Caco-2 (cell line): ENCODE measurements at places on chromosomes 3 and 15. TPM values are rescaled to one million over a fixed set of nuclear protein-coding genes. Genes with fewer than 3 reads are reported as not detected.

GRCh38 chr15:38746211-38746610 lies 181.6 kb upstream of the RASGRP1 start:
- H3K27ac ChIP-seq = no peak overlapping the region
- H3K4me3 ChIP-seq = no peak overlapping the region
- no peak for DNase-seq
- no peaks in the 10 kb centered on the region for H3K4me1 ChIP-seq
- no peaks in the 10 kb centered on the region for H3K27me3 ChIP-seq

DNA sequence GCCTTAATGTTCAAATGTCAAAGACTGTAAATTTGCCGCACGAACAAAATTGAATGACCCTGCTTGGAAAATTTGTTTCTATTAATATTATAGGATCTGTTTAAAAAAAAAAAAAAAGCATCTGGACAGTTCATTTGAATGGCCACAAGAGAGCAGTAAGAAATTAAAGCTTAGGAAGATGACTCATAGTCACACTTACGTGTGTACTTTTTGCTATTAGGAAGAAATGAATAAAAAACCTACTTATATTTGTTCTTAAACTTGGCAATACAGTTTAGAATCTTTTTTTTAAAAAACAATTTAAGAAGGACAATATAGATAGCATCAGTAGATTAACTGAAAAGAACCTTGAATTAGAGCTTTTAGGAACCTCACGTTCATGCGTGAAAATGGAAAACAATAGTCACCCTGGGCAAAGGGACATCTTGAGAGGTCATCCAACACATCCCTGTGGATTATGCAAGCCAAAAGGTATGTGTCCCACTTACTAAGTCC lies 621.8 kb downstream of the MECOM start:
- H3K27ac ChIP-seq = no peak overlapping the region
- H3K36me3 ChIP-seq = no peaks in the 10 kb centered on the region
- no peak for DNase-seq
- H3K4me1 ChIP-seq = no peaks in the 10 kb centered on the region

GRCh38 chr3:53939086-53939582 lies 47.5 kb upstream of the SELENOK start:
- H3K4me1 ChIP-seq = no peaks in the 10 kb centered on the region
- no peak for DNase-seq
- no peaks in the 10 kb centered on the region for H3K27me3 ChIP-seq
- no peaks in the 10 kb centered on the region for H3K36me3 ChIP-seq
- no peak overlapping the region for H3K4me3 ChIP-seq
- no peak overlapping the region for H3K27ac ChIP-seq

GRCh38 chr3:57893668-57894067 lies 114.6 kb upstream of the FLNB start:
- H3K27ac ChIP-seq = no peak overlapping the region
- H3K4me3 ChIP-seq = no peak overlapping the region
- H3K36me3 ChIP-seq = no peaks in the 10 kb centered on the region

GRCh38 chr3:178036451-178037144 lies 499.6 kb upstream of the KCNMB2 start:
- H3K36me3 ChIP-seq = no peaks in the 10 kb centered on the region
- H3K27ac ChIP-seq = no peak overlapping the region
- H3K4me3 ChIP-seq = no peak overlapping the region

- peaks cover 12% of the 10 kb centered on the region for H3K4me1 ChIP-seq
- H3K27me3 ChIP-seq = no peaks in the 10 kb centered on the region
- no peak for DNase-seq
- H3K4me3 ChIP-seq = no peak overlapping the region
Observed at GRCh38 chr15:31268911-31269784, 57.5 kb upstream of the KLF13 start.

Gene ERICH6
- total RNA-seq = not detected in 2 replicates

DNA sequence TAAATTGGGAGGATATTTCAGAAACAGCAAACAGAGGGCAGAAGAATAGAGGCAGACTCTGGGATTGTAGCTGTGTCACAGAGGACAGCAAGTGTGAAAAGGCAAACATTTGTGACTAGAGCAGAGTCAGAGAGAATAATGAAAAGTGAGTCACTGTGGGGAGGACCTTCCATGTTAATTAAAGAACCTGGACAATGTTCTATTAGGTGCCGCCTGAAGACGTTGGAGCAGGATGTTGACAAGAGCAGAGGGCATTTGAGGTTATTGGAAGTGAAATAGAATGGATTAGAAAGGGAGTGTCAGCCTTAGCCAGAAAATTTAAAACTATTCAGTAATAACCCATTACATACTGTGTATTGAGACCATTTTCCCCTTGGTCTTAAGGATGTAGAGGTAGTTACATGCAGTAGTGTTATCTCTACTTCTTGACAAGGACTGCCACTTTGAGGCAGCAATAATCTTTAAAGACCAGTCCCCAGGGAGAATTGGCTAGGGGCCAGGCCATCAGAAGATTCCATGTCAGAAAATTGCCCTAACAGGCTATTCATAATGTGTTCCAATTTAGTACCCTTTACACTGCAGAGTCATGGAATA lies 5.8 kb downstream of the ACKR2 start:
- peaks cover 37% of the 10 kb centered on the region for H3K4me1 ChIP-seq
- H3K36me3 ChIP-seq = no peaks in the 10 kb centered on the region
- DNase-seq = no peak
- no peak overlapping the region for H3K4me3 ChIP-seq

Gene BHLHE40
- 8.5 and 8.7 TPM in 2 replicates for total RNA-seq

Gene FETUB
- 0.30 TPM in 1 of 2 replicates, not detected in the other for total RNA-seq

DNA sequence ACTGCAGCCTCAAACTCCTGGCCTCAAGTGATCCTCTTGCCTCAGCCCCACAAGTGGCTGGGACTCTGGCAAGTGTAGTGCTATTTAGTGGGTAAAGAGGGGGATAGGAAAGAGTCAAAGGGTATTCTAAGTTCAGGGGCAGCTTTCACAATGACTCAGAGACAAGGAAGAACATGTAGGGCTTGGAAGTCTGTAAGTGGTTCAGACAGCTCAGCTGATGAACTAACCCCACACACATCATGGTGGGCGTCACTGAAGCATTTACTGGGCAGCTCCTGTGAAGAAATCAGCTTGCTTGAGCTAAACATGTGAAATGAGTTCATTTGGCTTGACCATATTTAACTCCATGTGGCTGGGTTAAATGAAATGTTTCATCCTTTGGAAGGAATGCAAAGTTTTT lies 34.6 kb upstream of the THSD4 start:
- H3K27me3 ChIP-seq = no peaks in the 10 kb centered on the region
- no peak overlapping the region for H3K4me3 ChIP-seq
- no peaks in the 10 kb centered on the region for H3K36me3 ChIP-seq
- no peaks in the 10 kb centered on the region for H3K4me1 ChIP-seq

GRCh38 chr3:38151667-38152265 lies 13.3 kb downstream of the MYD88 start:
- H3K27ac ChIP-seq = no peak overlapping the region
- no peak for DNase-seq
- no peak overlapping the region for H3K4me3 ChIP-seq
- H3K4me1 ChIP-seq = peaks cover 15% of the 10 kb centered on the region

DNA sequence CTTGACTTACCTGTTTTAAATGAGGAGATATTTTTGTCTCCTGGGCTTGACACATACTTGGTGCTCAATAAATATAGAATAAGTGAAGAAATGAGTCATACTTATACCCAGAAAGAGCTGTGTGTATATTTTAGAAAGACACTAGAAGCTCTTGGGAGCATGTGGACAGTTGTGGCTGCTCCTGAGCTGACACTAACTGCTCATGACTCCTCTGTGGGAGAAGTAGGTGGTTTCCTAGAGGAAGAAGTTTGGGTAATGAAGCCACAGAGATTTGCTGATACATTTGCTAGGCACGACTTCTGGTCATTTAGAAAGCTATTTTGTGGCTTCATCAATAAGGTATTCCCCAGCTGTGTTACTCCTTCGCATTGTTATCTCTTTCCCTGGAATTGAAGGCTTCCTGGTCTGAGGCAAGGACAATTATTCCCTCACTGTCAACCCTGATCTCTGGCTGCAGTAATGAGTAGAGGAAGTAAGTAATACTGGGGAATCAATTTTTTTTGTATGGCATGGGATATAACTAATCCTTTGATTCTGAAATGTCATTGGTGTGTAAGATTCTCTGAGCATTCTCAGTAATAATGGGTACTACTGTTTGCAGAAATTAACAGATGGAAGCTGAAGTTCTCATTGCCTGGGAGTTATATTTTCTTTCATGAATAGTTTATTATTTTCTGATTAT lies 79.6 kb upstream of the DCBLD2 start:
- H3K4me1 ChIP-seq = peaks cover 8% of the 10 kb centered on the region
- H3K27me3 ChIP-seq = no peaks in the 10 kb centered on the region
- no peak for DNase-seq

Gene TGM5
- total RNA-seq = not detected in 2 replicates

Gene DZIP1L
- total RNA-seq = 1.6 and 2.4 TPM in 2 replicates

Gene PIERCE2
- 1.3 TPM in 1 of 2 replicates, not detected in the other for total RNA-seq

Gene KY
- not detected in 2 replicates for total RNA-seq

- no peak overlapping the region for H3K27ac ChIP-seq
- H3K36me3 ChIP-seq = peaks cover 3% of the 10 kb centered on the region; the same call in 1 of the 2 replicates
- H3K4me3 ChIP-seq = no peak overlapping the region
- H3K4me1 ChIP-seq = peaks cover 3% of the 10 kb centered on the region; the same call in 1 of the 2 replicates
Observed at GRCh38 chr3:52232279-52233107, 6.5 kb downstream of the TWF2 start.

DNA sequence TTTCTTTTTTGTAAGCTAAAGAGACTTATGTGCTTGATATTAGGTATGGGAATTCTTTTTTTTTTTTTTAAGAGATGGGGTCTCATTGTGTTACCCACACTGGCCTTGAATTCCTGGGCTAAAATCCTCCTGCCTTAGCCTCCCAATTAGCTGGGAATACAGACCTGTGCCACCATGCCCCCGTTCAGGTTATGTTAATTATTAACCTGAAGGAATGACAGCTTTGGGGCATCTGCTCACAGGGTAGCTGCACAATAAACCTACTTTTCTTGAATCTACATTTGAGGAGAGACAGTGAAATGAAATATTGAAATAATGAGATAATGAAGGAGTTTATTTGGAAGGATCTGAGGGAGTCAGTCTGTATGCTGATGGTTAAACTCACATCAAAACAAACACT lies 158.2 kb upstream of the FAM3D start:
- H3K4me3 ChIP-seq = no peak overlapping the region
- H3K27ac ChIP-seq = no peak overlapping the region
- H3K27me3 ChIP-seq = no peaks in the 10 kb centered on the region
- no peak for DNase-seq

DNA sequence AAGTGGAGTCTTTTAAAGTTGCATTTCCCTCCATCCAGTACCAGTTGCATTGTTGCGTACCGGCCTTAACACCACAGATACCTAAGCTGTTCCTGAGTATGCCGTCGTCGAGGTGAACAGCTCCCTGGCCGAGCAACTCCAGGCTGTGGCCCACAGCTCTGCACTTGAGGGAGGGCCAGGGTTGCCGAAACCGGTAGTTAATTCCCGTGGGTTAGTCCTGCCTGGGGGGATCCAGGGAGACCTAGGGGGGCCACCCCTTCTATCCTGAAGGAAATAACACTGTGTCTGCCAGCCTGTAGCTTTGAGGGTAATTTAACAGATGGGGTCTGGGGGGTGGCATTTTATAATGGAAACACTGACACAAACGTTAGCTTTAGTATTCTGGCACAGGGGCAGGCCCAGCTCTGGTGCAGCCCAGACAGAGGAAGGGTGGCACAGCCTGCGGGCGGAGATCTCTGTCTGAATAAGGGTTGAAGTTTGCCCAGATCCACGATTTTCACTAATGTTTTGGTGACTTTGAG lies 60.8 kb downstream of the RGMA start:
- H3K27me3 ChIP-seq = no peaks in the 10 kb centered on the region
- no peaks in the 10 kb centered on the region for H3K4me1 ChIP-seq
- no peak overlapping the region for H3K4me3 ChIP-seq
- peaks cover 14% of the 10 kb centered on the region for H3K36me3 ChIP-seq
- no peak for DNase-seq

Gene IGSF11
- 0.37 and 0.41 TPM in 2 replicates for total RNA-seq

Gene PLIN1
- total RNA-seq = not detected in 2 replicates

DNA sequence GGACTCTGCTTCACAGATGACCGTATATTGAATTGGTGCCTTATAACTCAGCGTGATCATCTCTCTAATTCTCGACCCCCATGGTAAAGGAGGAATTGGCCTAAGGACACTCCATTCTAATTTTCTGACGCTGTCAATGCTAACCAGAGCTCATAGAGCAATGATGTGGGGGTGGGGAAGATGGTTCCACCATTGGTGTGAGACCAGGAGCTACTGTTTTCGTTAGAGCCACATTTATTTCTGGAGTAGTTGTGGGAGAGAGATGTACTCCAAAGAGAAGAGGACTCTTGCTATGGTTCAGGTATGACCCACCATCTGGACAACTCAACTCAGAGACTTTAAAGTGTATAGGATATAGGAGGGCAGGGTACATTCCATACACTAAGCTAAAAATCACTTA lies 16.3 kb downstream of the ZBTB38 start:
- H3K36me3 ChIP-seq = peaks cover 1% of the 10 kb centered on the region; the same call in 1 of the 2 replicates
- no peak overlapping the region for H3K4me3 ChIP-seq
- H3K27me3 ChIP-seq = no peaks in the 10 kb centered on the region
- no peaks in the 10 kb centered on the region for H3K4me1 ChIP-seq

GRCh38 chr15:61822511-61822910 lies 237.7 kb downstream of the VPS13C start:
- no peaks in the 10 kb centered on the region; the same call in 1 of the 2 replicates for H3K27me3 ChIP-seq
- H3K4me1 ChIP-seq = no peaks in the 10 kb centered on the region
- no peak for DNase-seq
- H3K4me3 ChIP-seq = no peak overlapping the region

GRCh38 chr3:174169736-174170135 lies 689.4 kb upstream of the NAALADL2 start:
- H3K27me3 ChIP-seq = no peaks in the 10 kb centered on the region
- peak; percentile 13 for DNase-seq
- no peak overlapping the region for H3K27ac ChIP-seq
- no peaks in the 10 kb centered on the region for H3K4me1 ChIP-seq

DNA sequence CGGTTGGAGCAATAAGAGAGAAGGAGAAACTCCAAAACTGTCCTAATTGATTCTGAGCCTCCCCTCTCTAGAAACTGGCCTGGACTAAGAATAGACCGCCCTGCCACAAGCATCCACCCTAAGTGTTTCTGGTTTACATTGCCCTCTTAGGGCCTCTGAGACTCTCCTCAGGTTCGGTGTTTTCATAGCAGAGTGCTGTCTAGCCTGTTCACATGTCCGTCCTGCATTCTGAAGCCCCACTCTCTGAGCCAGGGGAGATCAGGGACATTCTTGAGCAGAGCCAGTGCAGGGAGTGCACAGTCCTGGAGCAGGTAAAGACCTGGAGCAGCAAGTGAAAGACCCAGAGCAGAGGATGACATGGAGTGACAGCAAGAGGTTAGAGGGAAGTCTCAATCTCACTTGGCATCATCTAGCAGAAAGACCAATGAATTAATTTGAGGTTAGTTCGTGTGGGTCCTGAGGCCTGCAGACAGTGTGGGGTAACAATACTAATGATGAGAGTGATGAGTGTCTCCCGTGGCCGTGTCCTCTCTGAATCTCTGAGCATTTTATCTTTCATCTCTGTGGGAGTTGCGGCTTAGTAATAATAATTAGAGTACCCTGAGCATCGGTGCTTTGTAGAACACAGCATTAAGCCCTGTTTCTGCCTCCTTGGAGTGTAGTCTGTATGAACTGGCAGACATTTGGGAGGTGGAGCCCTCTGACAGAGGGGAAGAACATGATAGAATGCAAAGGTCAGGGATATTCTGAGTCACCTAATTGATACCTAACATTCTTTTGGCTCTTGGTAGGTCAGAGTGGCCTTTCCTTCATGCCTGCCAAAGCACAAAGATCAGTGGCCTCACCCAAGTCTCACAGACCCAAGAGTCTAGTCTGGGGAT lies 24.6 kb downstream of the MAPKBP1 start:
- H3K4me3 ChIP-seq = no peak overlapping the region
- H3K36me3 ChIP-seq = no peaks in the 10 kb centered on the region
- H3K4me1 ChIP-seq = peaks cover 20% of the 10 kb centered on the region
- no peak for DNase-seq

Gene CTDSPL
- total RNA-seq = 56.5 and 60.9 TPM in 2 replicates

GRCh38 chr3:40332684-40333083 lies 23.2 kb downstream of the EIF1B start:
- 0 out of 2 replicates have a peak, but pooled peaks cover 4% of the 10 kb centered on the region for H3K4me1 ChIP-seq
- no peak overlapping the region for H3K27ac ChIP-seq
- no peaks in the 10 kb centered on the region for H3K27me3 ChIP-seq
- no peaks in the 10 kb centered on the region for H3K36me3 ChIP-seq
